ENCODE measurements at places on chromosomes 3 and 15. TPM values are rescaled to one million over a fixed set of nuclear protein-coding genes. Genes with fewer than 3 reads are reported as not detected.

- DNase-seq, result no peak
These were observed 114.3 kb downstream of the CORO2B start for GRCh38 chr15:68693071-68693470.

GRCh38 chr15:90024406-90024805, 23.3 kb downstream of the ZNF710 start:
- DNase-seq, result no peak

KIAA1143 gene
- 26.9 TPM for total RNA-seq

DNA sequence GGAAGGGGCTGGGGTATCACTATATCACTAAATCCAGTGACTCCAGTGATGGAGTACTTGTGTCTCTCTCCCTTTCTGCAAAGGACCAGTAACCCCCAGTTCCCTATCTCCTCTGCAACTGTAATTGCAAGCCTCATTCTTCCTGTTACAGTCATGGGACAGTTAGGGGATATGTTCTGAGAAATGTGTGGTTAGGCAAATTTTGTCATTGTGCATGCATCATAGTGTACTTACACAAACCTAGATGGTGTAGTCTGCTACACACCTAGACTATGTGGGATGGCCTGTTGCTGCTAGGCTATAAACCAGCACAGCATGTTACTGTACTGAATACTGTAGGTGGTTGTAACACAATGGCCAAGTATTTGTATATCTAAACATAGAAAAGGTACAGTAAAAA, 2.2 kb downstream of the VPS8 start:
- no peak for DNase-seq

CORO2B gene
- total RNA-seq, result 11.4 TPM

DNA sequence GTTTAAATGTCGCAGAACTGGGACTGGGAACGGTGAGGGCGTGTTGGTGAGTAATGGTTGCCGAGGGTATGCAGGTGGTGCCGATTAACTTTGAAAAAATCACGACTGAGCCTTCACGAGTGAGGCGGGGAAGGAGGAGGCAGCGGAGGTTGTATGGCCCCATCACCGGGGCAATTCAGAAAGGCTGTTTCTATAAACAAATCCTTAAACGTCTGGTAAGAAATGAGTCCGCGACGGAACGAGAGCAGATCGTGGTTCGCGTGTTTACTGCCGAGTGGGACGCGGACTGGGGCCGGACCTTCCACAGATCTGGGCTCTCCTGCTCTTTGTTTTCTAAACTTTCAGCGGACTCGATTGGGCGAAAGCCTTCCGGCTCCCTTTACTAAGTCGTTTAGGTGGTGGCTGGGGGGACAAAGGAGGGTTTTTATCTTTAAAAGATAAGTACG, 2.7 kb downstream of the IGF1R start:
- DNase-seq, result no peak

PCOLCE2 gene
- total RNA-seq, result 128 TPM

GRCh38 chr15:66254089-66254950, 770 bp upstream of the MEGF11 start:
- no peak for DNase-seq

ARGFX gene
- total RNA-seq, result not detected

ACTRT3 gene
- total RNA-seq, result 2.1 TPM

EXD1 gene
- total RNA-seq, result not detected

ERC2 gene
- total RNA-seq, result 3.8 TPM

DNA sequence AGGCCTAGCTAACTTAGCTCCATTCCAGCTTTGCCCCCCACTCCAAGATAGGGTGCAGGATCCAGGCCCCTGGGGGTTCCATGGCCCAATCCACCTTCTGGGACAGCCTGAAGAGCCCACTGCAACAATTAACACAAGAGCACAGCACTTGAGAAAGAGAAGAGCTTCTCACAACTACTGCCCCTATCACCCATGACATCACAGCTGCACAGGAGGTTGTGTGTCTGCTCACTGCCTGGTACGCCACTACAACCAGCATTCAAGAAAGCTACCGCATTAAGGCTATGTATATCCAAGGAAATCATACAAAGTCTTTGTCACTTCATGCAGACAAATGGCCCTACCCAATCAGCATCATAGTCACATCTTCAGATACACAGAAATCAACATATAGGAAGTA, 62.0 kb downstream of the MYO5A start:
- no peak for DNase-seq

- no peak for DNase-seq
These were observed 220.3 kb upstream of the STT3B start for GRCh38 chr3:31312400-31312799.

TRPC1 gene
- total RNA-seq, result 18.6 TPM

- DNase-seq, result no peak
These were observed 234.6 kb downstream of the RBMS3 start for GRCh38 chr3:29515451-29515850.

Measured in right cardiac atrium (tissue), 5 donors.